ENCODE measurements at places on chromosomes 5 and 9. TPM values are rescaled to one million over a fixed set of nuclear protein-coding genes. Genes with fewer than 3 reads are reported as not detected.

GRCh38 chr9:135283671-135284070 lies 195.9 kb upstream of the PPP1R26 start:
- no peak for DNase-seq

DNA sequence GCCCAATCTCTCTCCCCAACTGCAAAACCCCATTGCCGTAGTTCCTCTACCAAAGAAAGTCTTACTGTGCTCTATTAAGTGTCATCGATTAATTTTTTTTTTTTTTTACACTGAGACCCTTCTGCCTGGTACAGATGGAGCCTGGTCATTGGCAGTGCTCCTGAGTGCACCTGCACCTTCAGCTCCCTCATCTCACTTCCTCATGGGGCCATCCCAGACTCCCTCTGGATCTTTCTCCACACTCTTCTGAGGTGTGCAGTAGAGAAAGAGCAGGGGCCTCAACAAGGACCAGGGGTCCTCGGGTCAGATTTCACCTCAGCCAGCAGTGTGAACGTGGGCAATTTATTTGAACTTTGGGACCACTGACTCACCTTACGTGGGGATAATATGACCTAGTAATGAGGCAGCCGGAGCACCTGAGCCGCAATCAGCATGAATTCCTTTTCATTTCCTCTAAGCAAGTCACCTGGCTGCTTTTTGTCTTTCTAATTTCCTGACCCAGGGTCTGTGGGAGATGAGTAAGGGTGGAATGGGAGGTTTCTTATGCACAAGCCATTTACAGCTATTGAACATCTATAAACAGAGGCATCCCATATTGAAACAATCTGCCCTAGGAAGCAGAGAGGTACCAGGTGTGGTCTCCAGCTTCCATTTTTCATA lies 22.3 kb upstream of the GABRP start:
- no peak for DNase-seq

DNA sequence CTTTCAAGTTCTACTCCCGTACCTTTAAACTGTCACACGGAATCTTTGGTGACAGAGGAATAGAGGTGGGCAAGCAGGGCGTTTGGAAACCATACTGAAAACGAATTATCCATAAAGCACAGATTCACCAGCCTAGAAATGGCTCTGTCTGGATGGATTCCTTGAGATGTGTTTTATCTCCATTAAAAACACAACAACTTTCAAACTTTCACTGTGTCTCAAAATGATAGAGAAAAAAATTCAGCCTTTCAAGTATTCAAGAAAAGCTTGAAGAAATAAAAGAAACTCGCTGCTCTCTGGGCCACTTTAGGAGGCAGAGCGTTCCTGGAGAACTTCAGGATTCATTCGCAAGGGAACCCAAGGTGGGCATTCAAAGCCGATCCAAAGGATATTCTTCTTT lies 589 bp upstream of the THBS4 start:
- no peak for DNase-seq

DNA sequence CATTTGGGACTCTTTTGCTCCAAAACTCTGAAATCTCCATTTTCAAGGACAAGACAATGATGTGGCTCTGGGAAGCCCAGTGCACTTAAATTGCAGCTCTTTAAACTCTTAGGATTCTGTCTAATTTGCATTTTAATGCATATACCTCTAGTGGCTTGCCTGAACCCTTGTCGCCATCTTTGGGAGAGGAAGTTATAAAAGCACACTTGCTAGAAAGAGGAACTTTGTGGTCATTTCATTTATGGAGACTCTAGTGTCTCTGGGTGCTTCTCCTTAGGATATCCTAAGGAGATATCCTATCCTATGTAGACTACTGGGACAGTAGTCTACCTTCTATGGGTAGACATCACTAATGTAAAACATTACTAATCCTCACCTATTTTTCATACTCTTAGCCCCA lies 77.3 kb upstream of the SLC1A3 start:
- no peak for DNase-seq

DNA sequence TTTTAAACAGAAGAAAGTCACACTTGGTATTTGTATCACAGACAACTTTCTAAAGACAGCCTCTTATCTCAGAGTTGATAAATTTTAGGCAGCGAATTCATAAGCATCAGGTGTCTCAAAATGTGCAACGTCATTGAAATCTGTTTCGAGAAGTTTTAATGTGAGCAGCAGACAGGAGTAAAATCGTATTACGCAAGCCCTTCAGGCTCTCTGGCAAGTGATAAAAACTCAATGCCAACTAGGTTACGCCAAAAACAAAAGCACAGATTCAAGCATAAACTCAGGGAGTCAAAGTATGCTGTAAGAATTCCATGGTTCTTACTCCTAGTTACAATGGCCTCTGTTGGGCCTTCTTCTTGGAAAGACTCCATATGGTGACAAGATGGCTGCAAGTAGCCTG lies 244.7 kb downstream of the SEMA5A start:
- DNase-seq: no peak

- DNase-seq: no peak
Observed at GRCh38 chr9:87406543-87407166, 91.0 kb upstream of the DAPK1 start.

DNA sequence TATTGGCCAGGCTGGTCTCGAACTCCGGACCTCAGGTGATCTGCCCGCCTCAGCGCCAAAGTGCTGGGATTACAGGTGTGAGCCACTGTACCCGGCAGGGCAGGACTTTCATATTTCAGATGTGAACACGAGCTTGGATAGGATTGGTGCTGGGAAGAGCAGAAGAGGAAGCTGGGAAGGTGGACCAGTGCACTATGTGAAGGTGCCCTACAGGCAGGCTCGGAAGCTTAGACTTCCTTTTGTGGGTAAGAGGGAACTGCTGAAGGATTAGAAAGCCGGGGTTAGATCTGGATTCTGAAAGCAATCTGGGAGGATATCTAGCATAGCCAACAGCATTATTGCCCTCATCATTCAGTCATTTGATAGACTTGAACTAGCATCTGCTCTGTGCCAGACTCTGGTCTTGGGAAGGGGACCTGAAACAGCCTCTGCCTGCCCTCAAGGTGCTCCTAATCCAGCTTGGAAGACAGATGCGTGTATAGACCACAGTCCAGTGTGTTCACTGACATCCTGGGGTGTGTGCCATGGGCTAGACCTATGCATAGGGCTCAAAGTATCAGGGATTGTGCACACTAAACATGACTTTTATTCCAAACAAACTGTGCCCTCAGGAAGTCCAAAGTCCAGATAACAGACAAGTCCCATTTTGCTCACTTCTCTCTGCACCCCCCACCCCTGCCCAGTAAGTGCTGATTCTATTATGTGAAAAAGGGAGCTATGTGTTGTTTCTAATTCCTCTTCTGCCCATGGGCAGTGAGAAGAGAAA lies 637 bp downstream of the CBY3 start:
- no peak for DNase-seq

DNA sequence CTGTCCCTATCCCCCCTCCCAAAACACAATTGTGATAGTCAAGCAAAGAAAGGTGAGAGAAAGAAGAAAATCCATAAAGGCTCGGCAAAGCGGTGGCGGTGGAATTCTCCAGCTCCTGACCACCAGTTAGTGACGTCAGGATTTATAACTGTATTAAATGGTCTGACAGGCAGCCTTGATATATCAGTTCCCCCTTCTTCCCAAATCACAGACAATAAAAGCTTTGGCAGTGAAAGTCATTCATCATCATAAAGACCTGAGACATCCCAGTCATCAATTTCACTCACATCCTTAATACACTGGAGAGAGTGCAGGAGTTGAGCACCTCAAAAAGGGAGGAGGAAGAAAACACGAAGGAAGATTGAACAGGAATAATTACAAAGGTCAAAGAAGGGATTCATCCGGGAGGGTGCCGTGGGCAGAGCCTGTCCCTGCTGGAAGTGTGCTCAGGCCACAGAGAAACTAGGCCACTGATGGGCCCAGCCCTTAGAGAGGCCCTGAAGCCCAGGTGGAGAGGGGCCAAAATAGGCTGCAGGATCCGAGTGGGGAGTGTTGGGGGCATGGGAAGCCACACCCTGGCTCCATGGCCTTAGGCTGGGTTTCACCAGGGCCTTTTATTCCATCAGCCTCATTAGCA lies 131.9 kb downstream of the PAX5 start:
- no peak for DNase-seq

DNA sequence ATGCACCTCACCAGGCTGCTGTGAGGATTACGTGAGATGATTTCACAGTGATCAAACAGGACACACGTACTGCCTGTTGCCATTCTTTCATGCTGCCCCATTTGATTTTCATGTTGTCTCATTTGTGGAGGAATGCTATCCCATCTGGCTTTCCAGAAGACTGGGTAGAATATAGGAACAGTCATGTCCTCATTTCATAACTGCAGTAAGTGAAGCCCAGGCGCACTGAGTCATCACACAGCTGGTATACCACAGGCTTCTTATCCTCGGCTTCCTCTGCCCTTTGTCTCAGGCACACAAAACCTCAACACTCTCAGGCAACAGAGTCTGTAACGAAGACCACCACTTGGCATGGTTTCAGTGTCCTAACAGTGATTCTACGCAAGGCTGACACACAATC lies 62.3 kb downstream of the LHFPL2 start:
- DNase-seq: no peak

- DNase-seq: no peak
Observed at GRCh38 chr5:55913466-55914413, 62.6 kb downstream of the IL31RA start.

DNA sequence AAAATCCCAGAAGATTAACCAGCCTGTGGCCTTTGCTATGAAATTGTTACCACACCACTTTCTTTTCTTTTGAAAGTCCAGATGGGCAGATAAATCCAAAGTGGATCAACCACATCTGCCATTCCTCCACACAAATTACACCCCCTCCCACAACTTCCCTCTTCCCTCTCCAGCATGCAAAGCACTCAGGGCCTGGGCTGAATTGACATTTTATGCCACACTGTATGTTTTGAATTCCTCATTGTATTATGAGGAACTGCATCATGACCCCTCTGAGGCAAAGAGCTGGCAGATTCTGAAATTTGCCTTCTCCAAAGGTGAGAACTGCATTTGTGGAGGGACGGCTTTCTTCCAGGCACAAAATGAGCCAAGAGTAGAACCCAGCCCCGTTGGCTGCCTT lies 589.2 kb upstream of the KLF4 start:
- DNase-seq: no peak

GRCh38 chr5:135041726-135042125 lies 7.7 kb upstream of the PITX1 start:
- DNase-seq: no peak

- no peak for DNase-seq
Observed at GRCh38 chr9:104961701-104962359, 33.9 kb upstream of the ABCA1 start.

GRCh38 chr5:107670932-107671741 lies at the start of gene EFNA5:
Gene EFNA5 (minus strand): TSS chr5:107670937.
- peak; percentile 20 for DNase-seq

GRCh38 chr9:123093141-123093540 lies 59.7 kb downstream of the GPR21 start:
- no peak for DNase-seq

DNA sequence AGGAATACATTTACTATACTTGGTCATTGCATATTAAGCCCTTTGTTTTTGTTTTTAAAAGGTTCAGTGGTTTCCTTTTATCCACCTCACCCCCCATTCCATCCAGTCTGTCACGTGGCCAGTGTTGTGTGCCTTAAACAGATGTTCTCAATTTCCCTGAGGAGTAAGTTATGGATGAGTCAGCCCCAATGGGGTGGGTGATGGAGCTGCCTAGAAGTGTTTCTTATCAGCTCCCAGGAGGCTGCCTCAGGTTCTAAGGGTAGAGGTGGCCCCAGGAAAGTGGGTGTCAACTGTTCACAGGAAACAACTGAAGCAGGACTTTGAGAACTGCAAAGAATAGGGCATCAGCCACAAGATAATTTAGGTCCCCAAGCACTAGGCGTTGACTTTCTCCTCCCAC lies 41.1 kb downstream of the ACTBL2 start:
- DNase-seq: peak; percentile 38

- DNase-seq: no peak
Observed at GRCh38 chr9:19988281-19988680, 199.4 kb upstream of the SLC24A2 start.

- no peak for DNase-seq
Observed at GRCh38 chr5:41893074-41893851, 10.9 kb upstream of the RIMOC1 start.

GRCh38 chr5:137516961-137517360 lies 17.8 kb upstream of the SPOCK1 start:
- DNase-seq: no peak

DNA sequence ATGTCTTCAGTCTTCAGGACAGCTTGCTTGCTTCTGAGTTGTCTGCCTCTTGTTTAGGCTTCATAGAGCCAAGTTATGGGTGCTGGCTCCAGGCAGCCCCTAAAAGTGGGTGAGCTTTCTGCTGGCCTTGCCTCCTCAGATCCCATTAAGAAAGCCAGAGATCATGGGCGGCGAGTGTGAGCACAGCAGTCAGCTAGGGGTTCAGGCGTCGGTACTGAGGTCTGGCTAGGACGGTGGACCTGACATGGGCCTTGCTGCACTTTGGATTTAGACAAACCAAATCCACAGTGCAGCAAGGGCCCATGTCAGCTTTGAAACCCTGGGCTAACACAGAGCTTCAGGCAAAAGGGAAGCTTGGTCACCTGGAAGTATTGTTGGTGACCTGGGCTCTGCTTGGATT lies 17.6 kb downstream of the PSAT1 start:
- no peak for DNase-seq

DNA sequence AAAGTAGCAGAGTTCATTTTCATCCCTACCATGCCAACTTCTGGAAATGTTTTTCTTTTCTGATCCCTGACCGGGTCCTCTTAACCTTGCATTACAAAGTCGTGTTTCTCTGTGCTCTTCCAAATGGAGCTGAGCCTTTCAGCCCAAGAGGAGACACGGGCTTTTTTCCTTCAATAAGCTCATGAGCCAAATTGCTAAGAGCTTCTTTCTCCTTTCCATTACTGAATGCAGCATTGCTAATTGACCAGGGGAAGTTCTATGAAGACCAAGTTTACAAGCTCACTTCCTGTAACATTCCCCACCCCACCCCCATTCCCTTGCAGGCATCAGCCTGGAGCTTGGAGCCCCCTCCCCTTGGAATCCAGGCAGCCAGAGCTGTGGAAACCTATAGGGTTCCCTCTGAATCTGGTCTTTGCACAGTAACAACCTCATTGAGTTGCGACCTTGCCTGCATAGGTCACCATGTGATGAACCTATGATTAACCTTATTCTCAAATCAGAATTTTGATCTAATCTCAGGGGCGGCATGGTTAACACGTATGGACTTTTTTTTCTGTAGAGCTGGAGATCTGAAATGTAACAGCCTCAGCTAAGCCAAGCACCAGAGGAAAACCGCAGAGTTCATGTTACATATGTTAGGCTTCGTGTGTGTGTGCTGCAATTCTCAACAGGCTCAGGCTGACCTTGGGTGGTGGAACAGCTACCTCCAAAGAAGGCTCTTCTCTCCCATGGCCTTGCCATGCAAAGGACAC lies 395.7 kb upstream of the ZNF462 start:
- no peak for DNase-seq

CD72 gene
- 0.28 TPM for total RNA-seq

SAXO1 gene
- total RNA-seq: 0.17 TPM

SV2C gene
- total RNA-seq: 0.72 TPM

KIF4B gene
- total RNA-seq: not detected

PCDHGB2 gene
- 4.5 TPM for total RNA-seq
